ENCODE measurements at places on chromosomes 4 and X. TPM values are rescaled to one million over a fixed set of nuclear protein-coding genes. Genes with fewer than 3 reads are reported as not detected.

BANK1 gene
- 0.08 TPM for polyA plus RNA-seq

ADGRL3 gene
- polyA plus RNA-seq = 0.55 TPM

OPRPN gene
- not detected for polyA plus RNA-seq

FGFBP2 gene
- not detected for polyA plus RNA-seq

ATP2B3 gene
- polyA plus RNA-seq = not detected

RBPJ gene
- polyA plus RNA-seq = 32.0 TPM

HHIP gene
- 0.44 TPM for polyA plus RNA-seq

RAB9B gene
- 0.28 TPM for polyA plus RNA-seq

IL3RA gene
- polyA plus RNA-seq = not detected

DRD5 gene
- polyA plus RNA-seq = not detected

MAPK10 gene
- 6.8 TPM for polyA plus RNA-seq

MAB21L2 gene
- not detected for polyA plus RNA-seq

MAGEA4 gene
- not detected for polyA plus RNA-seq

NXF2B gene
- not detected for polyA plus RNA-seq

RASSF6 gene
- 3.6 TPM for polyA plus RNA-seq

HEPH gene
- polyA plus RNA-seq = 0.07 TPM

CHRDL1 gene
- polyA plus RNA-seq = not detected

MECP2 gene
- polyA plus RNA-seq = 9.9 TPM

IDUA gene
- polyA plus RNA-seq = 0.74 TPM

CABS1 gene
- not detected for polyA plus RNA-seq

MAD2L1 gene
- polyA plus RNA-seq = 8.0 TPM

GAGE12J gene
- not detected for polyA plus RNA-seq

BEND4 gene
- not detected for polyA plus RNA-seq

SEL1L3 gene
- 31.6 TPM for polyA plus RNA-seq

JAKMIP1 gene
- not detected for polyA plus RNA-seq

CTAG2 gene
- polyA plus RNA-seq = not detected

ADAMTS3 gene
- 0.03 TPM for polyA plus RNA-seq

CLRN2 gene
- not detected for polyA plus RNA-seq

PDGFC gene
- polyA plus RNA-seq = 29.7 TPM

ARHGEF9 gene
- 13.8 TPM for polyA plus RNA-seq

RTL3 gene
- polyA plus RNA-seq = not detected

All from keratinocyte (primary cell).